GM12865 (cell line): ENCODE measurements at places on chromosomes 3 and 15.

DNA sequence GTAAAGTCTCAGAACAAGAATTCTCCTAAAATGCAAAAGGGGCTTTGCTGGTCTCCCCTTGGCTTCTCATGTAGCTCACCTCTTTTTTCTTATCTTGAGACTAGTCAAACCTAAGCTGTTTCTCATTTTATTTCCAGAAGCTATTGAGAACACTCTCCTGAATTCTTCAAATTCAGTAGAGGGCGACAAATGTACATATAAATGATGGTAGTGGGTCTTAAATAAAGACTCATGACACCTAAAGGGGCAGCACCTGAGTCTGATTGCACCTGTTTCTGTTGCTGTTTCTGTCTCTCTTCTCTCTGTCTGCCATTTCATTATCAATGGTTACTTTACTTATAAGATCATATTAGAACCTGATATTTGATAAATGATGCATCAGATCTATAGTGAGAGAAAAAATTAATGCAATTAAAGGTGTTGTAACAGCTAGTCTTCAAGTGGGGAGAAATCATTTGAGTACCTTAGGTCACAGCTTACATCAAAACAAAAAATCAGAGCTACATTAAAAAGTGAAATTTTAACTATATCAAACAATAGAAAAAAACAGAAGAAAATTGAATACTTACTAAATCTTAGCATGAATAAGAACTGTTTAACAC, 7.0 kb downstream of the ADIPOQ start:
- peak; percentile 71 for DNase-seq

- peak; percentile 84 for DNase-seq
These were observed 19.9 kb downstream of the KLF13 start for GRCh38 chr15:31346367-31347066.

GRCh38 chr15:78437107-78437761, 782 bp upstream of the IREB2 start:
- DNase-seq = no peak

- no peak for DNase-seq
These were observed 296.1 kb downstream of the VPS13C start for GRCh38 chr15:61764141-61764540.

- no peak for DNase-seq
These were observed 30.0 kb upstream of the FAM81A start for GRCh38 chr15:59407946-59408345.
